ENCODE measurements at places on chromosomes 2 and 18. TPM values are rescaled to one million over a fixed set of nuclear protein-coding genes. Genes with fewer than 3 reads are reported as not detected.
A peak's percentile ranks its signal among the peaks of the same experiment; 100 is the strongest.

DNA sequence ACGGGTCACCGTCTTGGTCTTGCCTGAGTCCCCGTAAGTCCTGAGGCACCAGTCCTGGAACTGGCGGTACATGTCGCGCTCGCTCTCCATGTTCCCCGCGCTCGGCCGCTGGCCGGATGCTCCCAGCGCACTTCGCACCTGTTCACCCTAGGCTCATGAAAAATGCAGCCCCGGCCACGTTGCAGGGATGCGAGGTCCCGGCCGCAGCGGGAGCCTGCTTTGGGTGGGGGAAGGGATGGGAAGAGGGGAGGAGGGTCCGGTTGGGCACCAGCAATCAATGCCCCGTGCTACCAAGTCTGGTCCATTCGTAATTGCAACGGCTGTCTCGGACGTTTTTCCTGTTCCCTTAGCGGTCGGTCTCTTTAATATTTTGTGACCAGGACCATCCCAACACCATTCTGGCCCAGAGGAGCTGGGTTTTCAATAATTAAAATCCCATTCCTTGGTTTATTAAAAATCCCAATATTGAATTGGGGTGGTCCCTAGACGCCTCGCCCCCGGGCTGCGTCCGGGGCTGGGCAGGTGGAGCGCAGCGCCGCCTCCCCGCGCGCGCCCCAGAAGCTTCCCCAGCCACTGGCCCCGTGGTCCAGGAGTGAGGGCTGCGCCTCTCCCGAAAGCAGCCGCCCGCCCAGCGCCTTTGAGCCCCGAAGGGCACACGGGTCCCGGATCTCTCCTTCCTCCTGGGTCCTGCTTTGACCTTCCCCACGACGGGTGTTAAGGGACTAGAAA lies 1.4 kb downstream of the NOL4 start:
- no peak for DNase-seq
- H3K27ac ChIP-seq: no peak overlapping the region
- no peaks in the 10 kb centered on the region for H3K36me3 ChIP-seq
- H3K4me1 ChIP-seq: no peaks in the 10 kb centered on the region
- H3K4me3 ChIP-seq: peak overlapping the region; percentile 50
- H3K27me3 ChIP-seq: peaks cover 36% of the 10 kb centered on the region

GRCh38 chr2:25029183-25029554 lies 12.7 kb upstream of the EFR3B start:
- no peaks in the 10 kb centered on the region for H3K4me1 ChIP-seq
- no peak overlapping the region for H3K27ac ChIP-seq
- no peak for DNase-seq
- H3K27me3 ChIP-seq: peaks cover 2% of the 10 kb centered on the region
- H3K36me3 ChIP-seq: no peaks in the 10 kb centered on the region

DNA sequence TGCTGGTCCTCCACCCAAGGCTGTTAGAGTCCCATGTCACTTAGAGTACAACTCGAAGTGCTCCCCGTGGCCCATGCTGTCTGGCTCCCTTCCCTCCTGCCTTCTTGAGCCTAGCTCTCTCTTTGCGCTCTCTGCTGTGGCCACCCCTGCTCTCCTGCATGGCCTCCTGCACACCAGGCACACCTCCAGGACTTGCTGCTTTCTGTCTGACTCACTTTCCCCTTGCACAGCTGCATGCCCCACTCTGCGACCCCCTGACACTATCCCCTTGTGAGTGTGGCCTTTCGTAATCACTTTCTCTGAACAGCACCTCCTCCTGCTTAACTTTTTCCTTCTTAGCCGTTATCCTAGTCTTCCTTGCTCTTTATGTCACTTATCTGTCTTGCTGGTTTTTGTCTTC lies 343.6 kb downstream of the TGIF1 start:
- peaks cover 6% of the 10 kb centered on the region for H3K4me1 ChIP-seq
- H3K27me3 ChIP-seq: no peaks in the 10 kb centered on the region
- no peak overlapping the region for H3K4me3 ChIP-seq
- no peaks in the 10 kb centered on the region for H3K36me3 ChIP-seq

- no peaks in the 10 kb centered on the region for H3K27me3 ChIP-seq
- no peaks in the 10 kb centered on the region for H3K36me3 ChIP-seq
- H3K4me3 ChIP-seq: no peak overlapping the region
- no peak overlapping the region for H3K27ac ChIP-seq
Measured at GRCh38 chr2:112733456-112733855, 12.6 kb downstream of the NT5DC4 start.

DNA sequence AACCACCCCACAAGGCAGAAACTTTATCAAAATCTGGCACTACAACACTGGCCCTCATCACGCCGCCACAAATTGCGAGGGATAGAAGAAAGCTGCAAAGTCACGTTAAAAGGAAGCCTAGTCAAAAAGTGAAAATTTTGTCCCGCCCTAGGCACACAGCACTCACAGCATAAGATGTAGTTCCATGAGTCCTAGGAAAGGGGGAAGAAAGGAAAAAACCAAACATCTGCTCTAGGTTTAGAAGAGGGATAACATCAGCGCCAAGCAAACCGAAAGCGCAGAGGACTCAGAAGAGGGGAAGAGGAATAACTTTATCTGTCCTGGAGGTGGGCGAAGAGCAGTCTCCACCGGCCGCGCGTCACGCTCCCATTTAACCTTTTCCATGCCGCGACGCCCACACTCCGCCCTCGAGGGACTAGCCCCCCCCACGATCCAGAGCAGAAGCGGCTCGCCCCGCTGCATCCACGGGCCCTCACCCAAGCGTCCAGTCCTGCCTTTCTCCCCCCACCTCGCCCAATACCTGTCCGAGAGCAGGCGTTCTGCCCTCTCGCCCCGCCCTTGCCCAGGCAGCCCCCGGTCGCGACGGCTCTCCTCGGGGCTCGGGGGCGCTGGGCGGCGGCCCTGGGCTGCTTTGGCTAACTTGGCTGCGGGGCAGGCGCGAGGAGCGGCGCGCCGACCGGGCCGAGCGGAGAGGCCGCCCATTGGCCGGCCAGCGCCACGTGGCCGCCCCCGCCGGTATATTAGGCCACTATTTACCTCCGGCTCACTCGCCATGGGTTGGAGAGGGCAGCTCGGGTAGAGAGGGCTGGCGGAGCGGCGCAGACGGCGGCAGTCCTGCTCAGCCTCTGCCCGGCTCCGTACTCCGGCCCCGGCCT lies at the start of gene HOXD1:
TSS of gene HOXD1 (plus strand) at position 770 of the 875 bp plus-strand sequence. CDS start 134 bp downstream, outside the sequence.
- H3K4me3 ChIP-seq: peak within 1 kb of the TSS; percentile 31
- H3K27ac ChIP-seq: no peak within 1 kb of the TSS
- no peaks in the 10 kb centered on the region for H3K4me1 ChIP-seq
- peaks cover 35% of the 10 kb centered on the region for H3K27me3 ChIP-seq

DNA sequence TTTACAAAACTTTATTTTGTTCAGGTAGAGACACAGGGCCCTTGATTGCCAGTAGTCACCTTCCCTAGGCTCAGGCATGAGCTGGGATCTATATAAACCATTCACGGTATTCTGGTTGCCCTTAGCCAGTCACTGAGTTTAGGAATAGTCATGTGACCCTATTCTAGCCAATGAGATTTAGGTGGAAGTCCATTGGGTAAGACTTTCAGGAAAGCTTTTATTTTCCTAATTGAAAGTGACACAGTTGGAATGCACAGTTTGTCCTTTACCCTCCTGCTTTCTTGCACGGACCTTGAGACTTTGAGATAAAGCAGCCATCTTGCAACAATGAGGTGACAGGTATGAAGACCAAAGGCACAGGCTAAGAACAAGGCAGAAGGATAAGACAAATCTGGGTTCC lies 21.5 kb downstream of the SLC4A5 start:
- H3K27me3 ChIP-seq: no peaks in the 10 kb centered on the region
- no peak for DNase-seq
- no peak overlapping the region for H3K27ac ChIP-seq

The SEMA4F gene
- 9.4 TPM for total RNA-seq

- no peak for DNase-seq
- H3K36me3 ChIP-seq: no peaks in the 10 kb centered on the region
- H3K4me3 ChIP-seq: no peak overlapping the region
- H3K4me1 ChIP-seq: no peaks in the 10 kb centered on the region
- H3K27me3 ChIP-seq: no peaks in the 10 kb centered on the region
Measured at GRCh38 chr18:73696698-73697097, 450.9 kb downstream of the FBXO15 start.

The PSD4 gene
- 6.1 TPM for total RNA-seq

DNA sequence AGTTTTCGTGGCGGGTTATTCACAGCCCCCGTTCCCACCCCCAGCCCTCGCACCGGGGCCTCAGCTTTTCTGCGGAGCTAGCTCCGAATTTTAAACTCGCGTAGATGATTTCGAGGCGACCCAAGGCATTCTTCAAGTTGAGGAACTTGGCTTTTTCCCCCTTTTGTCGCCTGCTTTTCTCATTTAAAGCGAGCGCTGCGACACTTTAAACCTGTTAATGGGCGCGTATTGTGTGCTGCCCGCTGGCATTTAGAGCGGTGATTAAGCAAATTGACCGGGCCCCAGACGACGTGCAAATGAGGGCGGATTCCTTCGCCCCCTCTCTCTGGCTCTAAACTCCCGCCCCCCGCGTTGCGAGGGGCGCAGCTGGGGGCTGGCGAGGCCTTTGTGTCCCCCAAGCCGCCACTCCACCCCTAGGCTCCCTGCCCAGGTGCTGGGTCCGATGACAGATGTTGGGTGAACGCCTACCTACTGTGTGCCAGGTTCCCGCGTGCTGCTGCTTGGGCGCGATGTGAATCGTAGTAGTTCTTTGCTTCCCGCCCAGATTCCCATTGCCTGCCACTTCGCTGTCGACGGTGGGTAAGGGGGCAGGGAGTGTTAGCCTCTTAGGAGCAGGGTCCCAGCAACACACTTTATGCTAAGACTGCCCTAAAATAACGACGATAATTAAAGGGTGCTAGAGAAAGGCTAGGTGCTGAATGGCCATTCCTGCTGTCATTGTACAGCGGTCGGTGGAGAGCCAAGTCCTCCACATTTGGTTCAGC lies 1.9 kb downstream of the TCF7L1 start:
- no peaks in the 10 kb centered on the region for H3K36me3 ChIP-seq
- no peak for DNase-seq
- peaks cover 4% of the 10 kb centered on the region for H3K4me1 ChIP-seq
- no peak overlapping the region for H3K27ac ChIP-seq
- peak overlapping the region; percentile 78 for H3K4me3 ChIP-seq
- no peaks in the 10 kb centered on the region for H3K27me3 ChIP-seq

GRCh38 chr2:187397886-187398285 lies 50.2 kb downstream of the CALCRL start:
- H3K36me3 ChIP-seq: no peaks in the 10 kb centered on the region
- DNase-seq: no peak
- no peaks in the 10 kb centered on the region for H3K27me3 ChIP-seq
- no peak overlapping the region for H3K4me3 ChIP-seq

GRCh38 chr2:183951630-183952029 lies 646.7 kb upstream of the ZNF804A start:
- H3K27ac ChIP-seq: no peak overlapping the region
- DNase-seq: peak; percentile 78
- no peaks in the 10 kb centered on the region for H3K27me3 ChIP-seq
- no peak overlapping the region for H3K4me3 ChIP-seq
- no peaks in the 10 kb centered on the region for H3K4me1 ChIP-seq

- H3K4me1 ChIP-seq: no peaks in the 10 kb centered on the region
- no peaks in the 10 kb centered on the region for H3K36me3 ChIP-seq
- no peak overlapping the region for H3K4me3 ChIP-seq
Measured at GRCh38 chr2:172447811-172448493, 20.6 kb downstream of the ITGA6 start.

DNA sequence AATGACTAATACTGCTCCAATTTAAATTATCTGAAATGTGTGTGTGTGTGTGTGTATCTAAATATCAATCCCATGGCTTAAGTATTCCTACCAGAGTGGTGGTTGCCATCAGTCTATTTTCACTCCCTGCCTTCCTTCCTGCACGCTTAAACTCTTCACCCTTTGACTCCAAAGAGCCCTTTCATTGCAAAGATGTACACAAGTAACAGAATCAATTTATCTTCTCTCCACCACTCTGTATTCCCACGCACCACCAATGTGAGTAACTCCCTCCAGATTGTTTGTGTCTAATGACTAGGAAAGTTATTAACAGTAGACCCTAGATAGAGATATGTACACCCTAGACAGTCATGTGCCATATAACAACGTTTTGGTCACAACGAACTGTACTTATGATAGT lies 42.8 kb downstream of the ARL6IP6 start:
- H3K4me1 ChIP-seq: peaks cover 8% of the 10 kb centered on the region
- H3K27ac ChIP-seq: peak overlapping the region; percentile 36
- H3K36me3 ChIP-seq: no peaks in the 10 kb centered on the region
- H3K27me3 ChIP-seq: no peaks in the 10 kb centered on the region
- peak; percentile 68 for DNase-seq

- H3K36me3 ChIP-seq: no peaks in the 10 kb centered on the region
- H3K27ac ChIP-seq: no peak overlapping the region
- DNase-seq: no peak
- no peaks in the 10 kb centered on the region for H3K27me3 ChIP-seq
- H3K4me1 ChIP-seq: no peaks in the 10 kb centered on the region
Measured at GRCh38 chr2:28365158-28365557, 27.5 kb upstream of the FOSL2 start.

- DNase-seq: peak; percentile 31
- peaks cover 17% of the 10 kb centered on the region for H3K4me1 ChIP-seq
- no peak overlapping the region for H3K27ac ChIP-seq
- H3K4me3 ChIP-seq: no peak overlapping the region
Measured at GRCh38 chr2:54599914-54600313, 123.5 kb upstream of the EML6 start.

- H3K4me3 ChIP-seq: no peak overlapping the region
- no peak for DNase-seq
- no peaks in the 10 kb centered on the region for H3K27me3 ChIP-seq
- H3K36me3 ChIP-seq: no peaks in the 10 kb centered on the region
Measured at GRCh38 chr2:228988786-228989185, 282.3 kb downstream of the PID1 start.

DNA sequence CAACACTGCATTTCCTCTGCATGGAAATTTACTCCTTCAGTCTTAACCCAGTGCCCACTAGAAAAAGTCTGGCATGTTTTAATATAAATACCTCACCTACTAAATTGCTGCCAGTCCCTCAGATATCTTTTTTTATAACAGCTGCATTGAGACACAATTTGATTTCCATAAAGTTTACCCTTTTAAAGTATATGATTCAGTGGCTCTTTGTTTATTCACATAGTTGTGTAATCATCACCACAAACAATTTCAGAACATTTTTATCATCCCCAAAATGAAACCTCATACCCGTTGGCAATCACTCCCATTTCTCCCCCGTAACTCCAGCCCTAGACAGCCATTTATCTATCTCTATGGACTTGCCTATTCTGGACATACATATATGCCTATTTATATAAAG lies 17.0 kb upstream of the FRZB start:
- H3K36me3 ChIP-seq: no peaks in the 10 kb centered on the region
- no peak overlapping the region for H3K4me3 ChIP-seq
- H3K27me3 ChIP-seq: no peaks in the 10 kb centered on the region
- no peak overlapping the region for H3K27ac ChIP-seq
- peak; percentile 47 for DNase-seq
- H3K4me1 ChIP-seq: no peaks in the 10 kb centered on the region
